Activated naive CD4-positive, alpha-beta T cell treated with anti-CD3 and anti-CD28 coated beads, Interleukin-2, amount 10 ng/mL, durations not matched to agents 5 hours and 36 hours (primary cell): ENCODE measurements at places on chromosomes 5 and 9. TPM values are rescaled to one million over a fixed set of nuclear protein-coding genes. Genes with fewer than 3 reads are reported as not detected.

The ANXA2R gene
- 32.0 TPM for total RNA-seq

The RLN1 gene
- total RNA-seq = 2.8 TPM

The EDIL3 gene
- not detected for total RNA-seq

The GPR151 gene
- not detected for total RNA-seq
